ENCODE measurements at places on chromosomes 16 and 17.

DNA sequence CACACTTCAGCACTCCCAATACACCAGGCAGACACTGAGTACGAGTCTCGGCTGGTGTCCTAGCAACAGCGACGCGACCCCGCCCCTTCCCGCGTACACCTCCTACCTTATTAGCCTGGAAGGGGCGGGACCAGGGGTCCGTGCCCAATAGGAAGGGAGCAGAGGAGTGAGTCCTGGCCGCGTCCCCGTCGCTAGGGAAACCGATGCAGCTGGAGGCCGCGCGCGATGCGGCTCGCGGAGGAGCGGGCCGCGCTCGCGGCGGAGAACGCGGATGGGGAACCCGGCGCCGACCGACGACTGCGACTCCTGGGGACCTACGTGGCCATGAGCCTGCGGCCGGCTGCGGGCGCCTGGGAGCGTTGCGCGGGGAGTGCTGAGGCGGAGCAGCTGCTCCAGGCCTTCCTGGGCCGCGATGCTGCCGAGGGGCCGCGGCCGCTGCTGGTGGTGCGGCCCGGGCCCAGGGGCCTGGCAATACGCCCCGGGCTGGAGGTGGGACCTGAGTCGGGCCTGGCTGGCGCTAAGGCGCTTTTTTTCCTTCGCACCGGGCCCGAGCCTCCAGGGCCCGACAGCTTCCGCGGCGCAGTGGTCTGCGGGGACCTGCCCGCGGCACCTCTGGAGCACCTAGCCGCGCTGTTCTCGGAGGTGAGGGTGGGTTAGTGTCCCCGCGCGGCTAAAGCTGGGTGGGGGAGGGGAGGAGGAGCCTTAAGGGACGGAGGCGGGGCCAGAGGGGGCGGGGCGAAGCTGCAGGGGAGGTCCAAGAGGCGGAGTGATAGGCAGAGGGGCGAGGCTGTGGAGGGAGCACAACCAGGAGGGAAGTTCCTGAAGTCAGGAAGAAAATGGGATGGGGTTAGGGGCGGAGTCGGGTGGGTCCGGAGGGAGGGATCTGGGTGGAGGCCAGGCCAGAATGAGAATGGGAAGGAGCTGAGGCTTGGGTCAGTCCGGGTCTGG is at the start of gene DNAH9:
Gene DNAH9 (plus strand): TSS at position 197 of the 948 bp plus-strand sequence. CDS start 29 bp downstream, at position 226.
- no peak for DNase-seq

DNA sequence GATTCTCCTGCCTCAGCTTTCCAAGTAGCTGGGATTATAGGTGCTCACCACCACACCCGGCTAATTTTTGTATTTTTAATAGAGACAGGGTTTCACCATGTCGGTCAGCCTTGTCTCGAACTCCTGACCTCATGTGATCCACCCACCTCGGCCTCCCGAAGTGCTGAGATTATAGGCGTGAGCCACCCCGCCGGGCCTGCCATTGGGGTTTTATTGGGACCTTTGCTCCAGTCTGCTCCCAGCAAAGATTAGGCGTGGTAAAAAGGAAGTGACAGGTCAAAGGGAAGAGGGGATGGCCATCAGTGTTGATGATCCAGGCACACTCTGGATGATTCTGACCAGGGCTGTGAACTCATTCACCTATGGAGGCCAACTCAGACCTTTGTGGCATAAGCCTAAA is 20.5 kb downstream of the MYLK3 start:
- DNase-seq, result no peak

GRCh38 chr17:1154704-1155103 is 25.1 kb downstream of the ABR start:
- DNase-seq, result no peak

- DNase-seq, result no peak
Observed at GRCh38 chr17:10177913-10178505, 20.4 kb downstream of the GAS7 start.

GRCh38 chr16:67506468-67506867 is 22.2 kb upstream of the RIPOR1 start:
- DNase-seq, result no peak

- DNase-seq, result no peak
Observed at GRCh38 chr16:23952128-23952970, 116.6 kb downstream of the PRKCB start.

- no peak for DNase-seq
Observed at GRCh38 chr17:44912763-44913544, 2.3 kb downstream of the GFAP start.

GRCh38 chr17:64653325-64653984 is 8.7 kb downstream of the SMURF2 start:
- no peak for DNase-seq

DNA sequence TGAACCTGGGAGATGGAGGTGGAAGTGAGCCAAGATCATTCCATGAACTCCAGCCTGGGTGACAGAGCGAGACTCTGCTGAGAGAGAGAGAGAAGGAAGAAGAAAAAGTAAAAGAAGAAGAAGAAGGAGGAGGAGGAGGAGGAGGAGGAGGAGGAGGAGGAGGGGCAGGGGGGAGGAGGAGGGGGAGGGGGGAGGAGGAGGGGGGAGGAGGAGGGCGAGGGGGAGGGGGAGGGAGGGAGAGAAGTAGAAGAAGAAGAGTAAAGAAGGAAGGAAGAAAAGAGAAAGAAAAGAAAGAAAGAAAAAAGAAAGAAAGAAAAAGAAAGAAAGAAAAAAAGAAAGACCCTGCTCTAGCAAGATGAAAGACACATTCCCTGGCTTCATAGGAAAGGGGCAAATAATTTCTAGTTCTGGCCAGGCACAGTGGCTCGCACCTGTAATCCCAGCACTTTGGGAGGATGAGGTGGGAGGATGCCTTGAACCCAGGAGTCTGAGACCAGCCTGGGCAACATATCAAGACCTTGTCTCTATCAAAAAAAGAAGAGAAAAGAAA is 23.6 kb downstream of the SOCS1 start:
- DNase-seq, result no peak

GRCh38 chr16:81484908-81485624 is 40.5 kb downstream of the CMIP start:
- no peak for DNase-seq

DNA sequence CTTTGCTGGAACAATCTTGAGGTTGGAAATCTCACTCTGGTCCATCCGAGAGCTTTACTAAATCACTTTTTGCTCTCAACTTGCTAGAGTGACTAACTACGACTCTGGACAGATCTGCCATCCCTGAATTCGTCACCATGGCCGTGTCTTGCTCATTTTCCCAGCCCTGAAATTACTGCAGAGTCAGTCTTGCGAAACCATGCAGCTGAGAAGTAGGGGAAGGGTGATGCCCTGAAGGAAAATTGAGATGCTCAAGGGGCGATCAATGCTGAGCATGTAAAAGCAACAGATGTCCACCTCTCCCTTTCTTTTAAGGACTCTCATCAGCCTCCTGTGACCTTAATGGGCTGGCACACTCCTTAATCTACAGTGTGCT is 18.8 kb downstream of the PCTP start:
- DNase-seq, result no peak

GRCh38 chr17:80529904-80530292 is 14.7 kb upstream of the RPTOR start:
- DNase-seq, result no peak
